ENCODE measurements at places on chromosomes 4 and X.

DNA sequence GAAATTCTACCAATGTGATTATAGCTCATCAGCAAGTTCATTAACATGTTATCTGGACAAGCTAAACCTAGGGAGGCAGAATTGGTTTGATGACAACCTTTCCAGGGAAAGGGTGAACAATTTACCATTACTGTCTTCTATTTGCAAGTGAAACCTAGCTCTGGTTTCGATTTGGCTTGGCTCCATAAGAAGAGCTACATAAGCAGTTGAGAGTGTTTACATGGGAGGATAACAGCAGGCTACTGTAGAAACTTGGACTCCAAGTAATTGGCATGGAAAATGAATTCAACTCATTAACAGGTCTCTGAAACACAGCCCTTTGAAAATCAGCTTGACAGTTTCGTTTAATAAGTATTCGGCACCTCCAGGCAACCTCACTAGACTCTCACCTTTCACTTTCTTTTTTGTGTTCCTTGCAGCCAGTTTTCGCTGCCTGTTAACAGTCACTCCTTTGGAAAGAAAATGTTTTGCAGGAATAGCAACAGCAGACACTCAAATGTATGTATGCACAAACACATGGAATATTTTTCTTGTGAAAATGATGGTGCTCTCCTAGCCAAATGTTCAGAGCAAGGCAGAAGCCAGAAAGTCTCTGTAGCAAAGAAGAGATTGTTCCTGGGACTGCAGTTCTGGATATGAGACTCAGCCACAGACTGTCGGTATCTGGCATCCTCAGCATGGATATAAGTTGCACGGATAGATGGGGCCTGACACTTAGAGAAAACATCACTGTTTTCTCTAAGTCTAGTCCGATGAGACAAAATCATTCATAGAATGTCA, 27.5 kb downstream of the POU3F4 start:
- no peak for DNase-seq

DNA sequence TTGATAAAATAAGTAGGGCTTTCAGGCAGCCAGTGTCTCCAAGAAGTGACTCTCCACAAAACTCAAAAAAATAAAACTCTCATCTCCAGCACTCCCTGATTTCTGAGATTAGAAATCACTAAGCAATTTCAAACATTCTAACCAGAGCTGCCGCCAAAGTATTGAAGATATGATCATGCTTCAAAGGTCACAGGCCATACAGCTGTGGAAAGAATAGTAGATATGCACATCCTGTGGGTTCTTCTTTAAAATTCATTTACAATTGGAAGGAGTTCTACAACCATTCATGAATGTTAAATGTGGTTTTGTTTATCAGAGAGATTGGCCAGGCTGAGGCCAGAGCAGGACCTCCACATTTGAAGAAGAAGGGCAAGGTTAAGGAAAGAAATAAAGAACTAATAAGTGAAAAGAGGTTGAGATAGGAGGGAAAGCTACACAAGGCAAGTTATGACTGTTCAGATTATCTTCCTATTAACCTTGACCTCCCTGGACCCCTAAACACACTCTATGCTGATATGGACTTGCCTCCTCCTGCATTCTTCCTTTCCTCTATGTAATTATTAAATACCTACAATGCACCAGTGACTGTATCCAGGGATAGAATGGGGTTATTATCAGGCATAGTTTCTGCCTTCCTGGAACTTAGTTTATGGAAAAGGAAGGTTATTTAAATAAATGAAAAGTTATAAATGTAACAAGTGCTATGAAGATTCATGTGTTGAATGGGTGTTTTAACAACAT, 56.4 kb downstream of the USP38 start:
- DNase-seq = no peak

- no peak for DNase-seq
Measured at GRCh38 chr4:36772154-36772516, 472.4 kb upstream of the NWD2 start.

GRCh38 chrX:118751950-118752783, 24.8 kb downstream of the IL13RA1 start:
- no peak for DNase-seq

DNA sequence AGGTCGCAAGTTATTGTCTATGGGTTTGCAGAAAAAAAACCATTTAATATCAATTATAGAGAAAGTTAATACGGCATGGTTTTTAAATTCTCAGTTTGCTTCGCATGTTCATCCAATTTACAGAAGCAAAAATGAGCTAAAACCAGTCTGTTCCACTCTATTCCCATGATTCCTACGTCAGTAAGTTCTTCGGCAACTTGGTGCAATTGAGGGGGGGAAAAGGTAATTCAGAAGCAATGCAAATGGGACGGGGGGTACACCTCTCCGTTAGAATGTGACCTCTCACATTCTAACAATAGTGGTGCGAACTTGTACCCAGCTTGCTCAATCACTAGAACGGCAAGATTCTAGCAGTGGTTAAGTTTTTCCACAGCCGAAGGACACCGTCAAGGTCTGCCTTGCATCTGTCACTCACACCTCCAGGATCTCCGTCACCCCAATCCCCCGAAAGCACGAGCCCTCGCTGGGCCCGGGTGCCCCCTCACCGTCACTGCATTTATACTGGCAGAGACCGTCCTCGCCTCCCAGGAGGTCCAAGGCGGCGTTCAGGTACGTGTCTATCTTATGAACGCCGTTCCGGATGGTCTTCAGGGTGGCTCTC, 653 bp downstream of the PLA2G12A start:
- DNase-seq = no peak

DNA sequence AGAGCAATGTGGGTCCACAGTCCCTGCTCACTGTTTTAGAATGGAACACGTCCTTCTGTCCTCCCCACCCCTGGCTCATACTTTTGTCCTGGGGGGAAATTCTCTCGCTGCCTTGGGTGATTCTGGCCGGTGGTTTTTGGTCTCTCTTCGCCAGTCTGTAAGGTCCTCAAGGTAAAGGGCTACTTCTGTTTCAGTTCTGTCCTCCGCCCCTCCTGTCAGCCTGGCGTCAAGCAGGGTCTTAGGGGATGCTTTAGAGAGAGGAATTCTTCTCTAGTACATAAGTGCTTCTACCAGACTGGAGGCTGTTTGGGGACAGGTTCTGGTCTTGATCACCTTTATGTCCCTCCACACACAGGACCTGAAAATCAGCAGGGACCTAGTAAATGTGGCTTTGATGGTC, 617 bp upstream of the MRFAP1L1 start:
- DNase-seq = no peak

DNA sequence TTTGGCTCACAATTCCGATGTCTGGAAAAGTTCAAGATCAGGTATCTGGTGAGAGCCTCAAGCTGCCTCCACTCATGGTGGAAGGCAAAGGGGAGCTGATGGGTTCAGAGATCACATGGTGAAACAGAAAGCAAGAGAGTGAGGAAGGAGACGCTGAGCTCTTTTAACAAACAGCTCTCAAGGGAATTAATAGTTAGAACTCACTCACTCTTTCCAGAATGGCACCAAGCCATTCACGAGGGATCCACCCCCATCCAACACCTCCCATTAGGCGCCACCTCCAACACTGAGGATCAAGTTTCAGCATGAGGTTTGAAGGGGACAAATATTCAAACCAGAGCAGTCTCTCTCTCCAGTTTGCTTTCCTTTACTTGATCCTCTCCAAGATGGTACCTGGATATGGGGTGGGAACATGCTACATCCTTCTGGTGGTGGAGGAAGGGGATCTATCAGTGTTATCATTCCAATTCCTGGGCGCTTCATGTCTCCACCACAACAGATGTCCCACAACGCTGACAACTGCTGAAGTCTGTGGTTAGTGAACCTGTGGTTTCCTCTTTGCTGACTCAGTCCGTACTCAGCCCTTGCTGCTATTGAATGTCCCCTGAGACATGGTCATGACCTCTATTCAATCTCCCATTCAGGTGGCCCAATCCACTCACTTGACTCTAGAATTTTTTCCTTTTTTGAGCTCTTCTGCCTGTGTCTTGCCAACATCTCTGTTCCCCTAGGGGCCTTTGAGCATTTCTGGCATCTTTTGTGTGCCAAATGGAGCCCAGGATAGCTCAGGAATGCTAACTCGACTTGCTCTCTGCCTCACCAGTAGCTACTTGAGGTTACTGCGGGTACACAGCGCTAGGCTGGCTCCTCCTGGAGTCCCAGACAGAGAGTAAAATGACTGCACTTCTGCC, 395.2 kb downstream of the MID1IP1 start:
- DNase-seq = no peak

GRCh38 chr4:54400802-54401201, 171.7 kb downstream of the PDGFRA start:
- DNase-seq = no peak
